DND-41 (cell line): ENCODE measurements at places on chromosomes 6 and 20.

- DNase-seq = no peak
Observed at GRCh38 chr6:16361861-16362260, 123.5 kb downstream of the GMPR start.

- DNase-seq = no peak
Observed at GRCh38 chr20:17759449-17759848, 59.7 kb downstream of the BANF2 start.

GRCh38 chr20:64212755-64213154, 42.8 kb upstream of the PCMTD2 start:
- no peak for DNase-seq

DNA sequence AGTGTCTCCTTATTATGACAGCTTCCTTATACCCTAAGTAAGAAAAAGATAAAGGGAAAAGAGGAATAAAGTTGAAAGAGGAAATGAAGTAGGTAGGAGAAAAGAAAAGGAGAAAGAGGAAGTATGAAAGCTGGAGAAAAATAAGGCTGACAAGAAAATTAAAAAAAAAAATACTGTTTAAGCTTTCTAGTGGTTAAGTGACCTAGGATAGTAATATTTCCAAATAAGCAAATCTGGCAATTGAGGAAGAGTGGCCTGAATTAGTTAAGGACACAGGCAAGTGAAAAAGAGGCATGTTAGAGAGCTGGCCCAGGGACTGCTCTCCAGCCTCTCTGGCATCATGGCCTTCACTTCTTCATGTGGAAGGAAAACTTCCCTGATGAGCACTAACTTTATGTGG, 76.5 kb upstream of the ADGRF1 start:
- no peak for DNase-seq

GRCh38 chr6:128600397-128600951, 80.1 kb upstream of the PTPRK start:
- peak; percentile 40 for DNase-seq

GRCh38 chr6:168901076-168901475, 352.6 kb downstream of the THBS2 start:
- no peak for DNase-seq

DNA sequence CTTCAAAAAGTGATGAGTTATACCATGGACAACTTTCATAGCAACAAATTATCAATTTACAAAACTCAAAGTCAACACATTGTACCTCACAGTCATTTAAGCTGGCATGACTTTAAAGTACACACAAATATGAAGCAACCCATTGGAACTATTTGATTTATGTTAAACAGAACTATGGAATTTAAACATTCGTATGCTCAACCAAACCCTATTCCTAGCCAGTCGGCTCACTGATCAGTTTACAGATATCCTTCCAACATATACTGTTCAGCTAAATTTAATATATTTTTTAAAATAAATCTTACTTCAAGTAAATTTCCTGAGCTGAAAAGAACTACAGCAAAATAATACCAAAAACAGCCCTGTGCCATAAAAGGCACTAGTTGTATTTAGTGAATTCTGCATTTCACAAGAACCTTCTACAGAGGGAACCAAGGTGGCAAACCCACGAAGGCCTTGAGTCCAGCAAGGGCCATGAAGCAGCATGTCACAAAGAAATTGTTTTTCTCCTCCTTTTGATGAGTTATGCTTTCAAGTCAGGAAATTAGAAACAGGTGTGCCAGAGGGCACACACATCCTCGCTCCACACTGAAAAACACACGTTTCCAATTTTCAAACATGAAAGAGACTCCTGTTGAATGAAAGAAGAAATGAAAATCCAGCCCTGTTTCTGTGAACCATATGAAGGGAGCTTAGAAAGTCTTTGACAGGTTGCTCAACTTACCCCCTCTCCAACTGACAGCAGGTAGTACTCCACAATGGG, 122.8 kb downstream of the TASP1 start:
- peak; percentile 51 for DNase-seq

GRCh38 chr20:1087311-1087905, 31.0 kb upstream of the PSMF1 start:
- DNase-seq = no peak

GRCh38 chr6:52983159-52983848, 11.8 kb downstream of the GSTA4 start:
- no peak for DNase-seq

- no peak for DNase-seq
Observed at GRCh38 chr6:46026307-46026706, 10.6 kb upstream of the CLIC5 start.

DNA sequence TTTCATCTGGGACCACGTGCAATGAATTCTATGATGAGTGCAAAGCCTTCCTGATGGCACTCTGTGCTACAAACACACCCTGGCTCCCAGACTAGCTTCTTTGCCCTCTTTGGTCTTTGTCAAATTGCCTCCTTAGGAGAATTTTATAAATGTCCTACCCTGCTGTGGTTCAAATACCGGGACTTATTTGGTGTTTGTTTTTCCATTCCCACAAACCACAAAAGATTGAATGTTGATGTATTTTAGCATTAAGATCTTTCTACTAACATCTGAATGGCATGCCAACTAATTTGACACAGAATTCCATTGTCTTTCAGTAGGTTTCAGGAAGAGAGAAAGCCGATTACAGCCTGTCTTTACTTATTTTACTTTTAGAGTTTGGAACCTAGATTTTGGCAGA, 424.2 kb upstream of the SLC35B3 start:
- no peak for DNase-seq

- no peak for DNase-seq
Observed at GRCh38 chr6:51529240-51529639, 558.2 kb downstream of the PKHD1 start.

- DNase-seq = no peak
Observed at GRCh38 chr6:16324184-16324583, 85.8 kb downstream of the GMPR start.

DNA sequence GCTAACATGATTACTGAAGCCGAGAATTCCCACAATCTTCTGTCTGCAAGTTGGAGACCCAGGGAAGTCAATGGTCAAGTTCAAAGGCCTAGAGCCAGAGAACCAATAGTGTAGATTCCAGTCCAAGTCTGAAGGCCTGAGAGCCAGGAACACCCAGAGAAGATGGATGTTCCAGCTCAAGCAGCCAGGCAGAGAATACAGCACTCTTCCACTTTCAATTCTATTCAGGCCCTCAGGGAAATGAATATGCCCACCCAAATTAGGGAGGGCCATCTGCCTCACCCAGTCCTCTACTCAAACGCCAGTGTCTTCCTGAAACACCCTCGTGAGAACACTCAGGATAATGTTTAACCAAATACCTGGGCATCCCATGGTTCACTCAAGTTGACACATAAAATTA, 123.5 kb downstream of the THBS2 start:
- DNase-seq = no peak

DNA sequence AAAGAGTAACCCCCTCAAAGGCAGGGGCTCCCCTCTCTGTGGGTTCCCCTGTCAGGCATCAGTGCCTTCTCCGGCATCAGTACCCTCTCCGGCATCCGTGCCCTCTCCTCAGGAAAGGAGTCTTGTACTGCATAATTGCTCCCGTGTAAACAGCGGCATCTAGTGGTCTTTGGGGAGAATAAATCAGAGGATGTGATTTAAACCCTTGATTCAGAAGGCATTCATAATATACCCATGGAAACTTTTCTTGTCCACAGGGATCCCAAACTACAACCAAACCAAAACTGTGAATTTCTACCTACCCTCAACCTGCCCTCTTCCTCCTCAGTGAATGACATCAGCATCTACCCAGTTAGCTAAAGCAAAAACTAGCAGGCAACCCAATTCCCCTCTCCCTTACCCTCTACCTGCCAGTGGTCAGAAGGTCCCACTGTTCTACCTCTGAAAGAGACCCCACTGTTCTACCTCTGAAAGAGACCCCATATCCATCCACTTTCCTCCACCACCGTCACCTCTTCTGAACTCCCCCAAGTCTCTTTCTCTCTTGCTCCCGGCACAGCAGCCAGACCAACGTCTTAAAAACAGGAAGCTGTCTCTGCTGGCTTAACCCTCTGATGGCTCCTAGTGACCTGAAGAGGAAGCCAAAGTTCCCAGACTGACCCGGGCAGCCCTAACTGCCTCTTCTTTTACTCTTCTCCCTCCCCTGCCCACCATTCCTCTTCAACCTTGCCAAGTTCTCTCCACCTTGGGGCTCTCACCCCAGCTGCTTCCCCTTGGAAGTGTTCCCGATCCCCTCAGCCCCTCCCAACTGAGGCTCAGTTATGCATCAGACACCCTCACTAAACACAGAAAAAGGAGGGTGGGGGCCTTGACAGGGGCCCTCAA, 27.2 kb downstream of the UBE2V1 start:
- DNase-seq = peak; percentile 29

DNA sequence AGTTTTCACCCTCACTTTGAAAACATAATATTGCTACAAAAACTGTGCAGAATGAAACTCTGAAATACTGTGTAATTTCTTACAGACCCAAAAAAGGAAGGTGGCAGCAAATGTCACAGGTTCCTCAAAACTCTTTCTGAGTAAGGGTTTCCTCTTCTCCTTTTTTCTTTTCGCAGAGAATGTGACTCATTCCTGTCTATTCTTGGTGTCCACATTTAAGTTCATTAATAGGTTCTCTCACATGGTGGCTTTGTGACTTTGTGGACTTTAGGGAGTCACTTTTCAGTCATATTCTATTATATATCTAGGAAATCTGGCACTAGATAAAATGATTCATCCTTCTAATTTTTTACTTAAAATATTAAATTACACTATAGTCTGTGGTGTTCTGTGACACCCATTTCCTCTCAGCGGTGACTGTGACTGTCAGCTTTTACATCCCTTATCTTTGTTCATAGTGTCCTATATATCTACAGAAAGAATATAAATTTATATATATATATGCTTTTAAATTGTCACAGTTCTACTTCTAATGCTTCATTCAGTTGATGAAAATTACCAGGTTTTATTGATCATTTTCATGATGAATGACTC, 126.8 kb upstream of the HCRTR2 start:
- DNase-seq = no peak

- DNase-seq = no peak
Observed at GRCh38 chr6:110432285-110432900, 17.0 kb upstream of the DDO start.

DNA sequence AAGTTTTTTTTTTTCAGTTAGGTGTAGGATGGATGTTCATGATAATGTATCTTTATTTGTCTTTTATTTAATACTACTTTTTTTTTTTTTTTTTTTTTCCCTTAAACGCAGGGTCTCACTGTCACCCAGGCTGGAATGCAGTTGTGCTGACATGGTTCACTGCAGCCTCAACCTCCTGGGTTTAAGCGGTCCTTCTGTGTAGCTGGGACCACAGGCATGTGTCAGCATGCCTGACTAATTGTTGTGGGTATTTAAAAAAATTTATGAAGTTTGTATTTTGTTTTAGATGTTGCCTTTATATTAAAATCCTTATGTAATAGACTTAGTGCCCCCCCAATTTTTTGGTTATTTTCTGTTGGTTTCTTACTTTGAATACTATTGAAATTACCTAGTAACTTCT, 42.6 kb downstream of the NCOA3 start:
- no peak for DNase-seq

DNA sequence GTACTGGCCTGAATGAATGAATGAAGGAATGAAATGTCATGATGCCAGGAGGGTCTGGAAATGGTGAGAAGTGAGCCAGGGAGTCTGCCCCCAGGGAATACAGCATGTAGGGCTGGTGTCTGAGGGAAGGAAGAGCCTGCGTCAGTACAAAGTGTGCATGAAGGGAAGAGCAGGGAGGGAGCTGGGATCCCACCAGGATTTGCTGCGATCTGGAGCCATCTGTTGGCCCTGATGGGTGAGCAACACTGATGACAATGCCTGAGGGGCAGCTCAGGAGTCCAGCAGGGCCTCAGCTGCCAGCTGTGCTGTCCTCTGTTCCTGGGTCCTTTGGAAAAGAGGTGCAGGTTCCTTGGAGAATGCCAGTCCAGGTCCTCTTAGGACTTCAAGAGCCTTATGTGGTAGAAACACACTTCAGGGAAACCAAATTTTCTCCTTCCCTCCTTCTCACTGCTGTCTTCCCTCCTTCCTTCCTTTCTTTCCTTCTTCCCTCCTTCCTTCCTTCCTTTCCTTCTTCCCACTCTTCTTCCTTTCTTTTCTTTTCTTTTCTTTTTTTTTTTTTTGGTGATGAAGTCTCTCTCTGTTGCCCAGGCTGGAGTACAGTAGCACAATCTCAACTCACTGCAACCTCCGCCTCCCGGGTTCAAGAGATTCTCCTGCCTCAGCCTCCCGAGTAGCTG, 11.5 kb downstream of the BPI start:
- DNase-seq = no peak

GRCh38 chr20:61937963-61938838, 127.5 kb downstream of the TAF4 start:
- DNase-seq = no peak

GRCh38 chr20:19095762-19096161, 116.7 kb upstream of the SLC24A3 start:
- DNase-seq = no peak

GRCh38 chr6:16450821-16451220, 212.4 kb downstream of the GMPR start:
- no peak for DNase-seq

GRCh38 chr6:47047097-47047478, 5.0 kb upstream of the ADGRF1 start:
- no peak for DNase-seq

DNA sequence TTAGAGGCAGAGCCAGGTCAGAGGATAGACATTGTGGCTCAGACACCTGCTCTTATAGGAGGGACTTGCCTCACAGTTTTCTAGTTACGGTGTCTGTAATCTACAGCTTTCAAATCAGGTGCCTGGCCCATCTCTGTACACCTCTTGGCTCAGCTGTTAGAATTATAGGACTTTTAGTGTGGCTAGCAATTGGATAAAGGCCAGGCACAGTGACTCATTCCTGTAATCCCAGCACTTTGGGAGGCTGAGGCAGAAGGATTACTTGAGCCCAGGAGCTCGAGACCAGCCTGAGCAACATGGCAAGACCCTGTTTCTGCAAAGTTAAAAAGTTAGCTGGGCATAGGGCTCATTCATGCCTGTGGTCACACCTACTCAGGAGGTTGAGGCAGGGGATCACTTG, 20.0 kb downstream of the BRPF3 start:
- DNase-seq = no peak

DNA sequence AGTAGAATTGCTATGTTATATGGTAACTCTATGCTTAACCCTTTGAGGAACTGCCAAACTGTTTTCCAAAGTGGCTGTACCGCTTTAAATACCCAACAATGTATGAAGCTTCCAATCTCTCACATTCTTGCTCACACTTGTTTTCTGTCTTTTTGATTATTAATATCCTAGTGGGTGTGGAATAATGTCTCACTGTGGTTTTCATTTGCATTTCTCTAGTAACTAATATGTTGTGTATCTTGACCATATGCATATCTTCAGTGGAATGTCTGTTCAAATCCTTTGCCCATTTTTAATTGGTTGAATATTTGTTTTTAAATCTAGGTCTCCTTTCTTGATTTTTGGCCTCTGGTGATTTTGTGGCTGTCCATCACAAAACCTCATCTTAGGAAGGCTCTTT, 177.8 kb upstream of the PLCB4 start:
- DNase-seq = no peak

GRCh38 chr20:61219021-61219431, 33.0 kb upstream of the CDH4 start:
- DNase-seq = no peak
